ENCODE measurements at places on chromosomes 1 and 21. TPM values are rescaled to one million over a fixed set of nuclear protein-coding genes. Genes with fewer than 3 reads are reported as not detected.

The AGRN gene
- total RNA-seq: 186 TPM

DNA sequence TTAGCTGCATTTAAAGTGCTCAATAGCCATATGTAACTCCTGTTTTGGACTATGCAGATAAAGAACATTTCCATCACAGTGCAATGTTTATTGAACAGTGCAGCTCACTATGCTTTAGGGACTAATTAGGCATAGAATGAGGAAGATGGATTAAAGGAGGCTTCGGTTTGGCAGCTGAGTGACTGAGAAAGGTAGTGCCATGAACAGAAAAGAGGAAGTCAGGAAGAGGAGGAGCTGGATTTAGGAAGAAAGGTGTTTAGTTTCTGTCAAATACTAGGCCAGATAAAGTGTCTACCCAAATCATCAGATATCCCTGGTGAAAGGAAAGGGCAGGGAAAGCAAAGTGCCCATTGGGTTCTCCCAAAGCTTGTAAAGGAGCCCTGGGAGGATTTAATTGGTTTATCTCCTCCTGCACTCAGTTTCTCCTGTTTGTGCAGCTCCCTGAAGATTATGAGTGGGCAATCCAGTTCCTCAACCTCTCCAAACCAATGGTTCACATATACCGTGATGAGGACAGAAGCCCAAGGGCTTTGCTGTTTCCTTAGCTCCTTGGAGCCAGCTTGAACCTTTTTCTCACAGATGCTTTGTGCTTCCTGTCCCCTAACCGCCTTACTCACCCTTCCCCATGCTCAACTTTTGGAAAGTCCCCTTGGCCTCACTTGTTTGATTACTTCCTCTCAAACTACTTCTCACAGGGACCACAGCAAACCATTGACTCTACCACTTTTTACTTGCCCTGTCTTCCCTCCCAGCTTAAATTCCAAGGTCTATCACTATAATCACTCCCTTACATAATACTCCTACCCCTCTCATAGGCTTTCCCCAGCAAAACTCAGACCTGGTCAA is 3.5 kb upstream of the RAP1A start:
- no peaks in the 10 kb centered on the region for H3K27me3 ChIP-seq
- no peak overlapping the region for H3K4me3 ChIP-seq
- H3K27ac ChIP-seq: no peak overlapping the region
- DNase-seq: no peak

- no peak overlapping the region for H3K4me3 ChIP-seq
- peaks cover 82% of the 10 kb centered on the region for H3K4me1 ChIP-seq
- no peak overlapping the region for H3K27ac ChIP-seq
- H3K36me3 ChIP-seq: peaks cover 12% of the 10 kb centered on the region
- H3K27me3 ChIP-seq: peaks cover 3% of the 10 kb centered on the region
Measured at GRCh38 chr21:34197561-34197960, 124.2 kb downstream of the MRPS6 start.

- H3K36me3 ChIP-seq: peaks cover 23% of the 10 kb centered on the region
- H3K27me3 ChIP-seq: no peaks in the 10 kb centered on the region
- H3K4me3 ChIP-seq: no peak overlapping the region
- no peak for DNase-seq
- H3K4me1 ChIP-seq: peaks cover 3% of the 10 kb centered on the region
- no peak overlapping the region for H3K27ac ChIP-seq
Measured at GRCh38 chr21:28333578-28334075, 659.0 kb downstream of the LTN1 start.

The SGIP1 gene
- total RNA-seq: 3.2 TPM

- H3K27me3 ChIP-seq: no peaks in the 10 kb centered on the region
- no peak overlapping the region for H3K4me3 ChIP-seq
- H3K4me1 ChIP-seq: peaks cover 31% of the 10 kb centered on the region
- DNase-seq: peak; percentile 16
- peaks cover 3% of the 10 kb centered on the region for H3K36me3 ChIP-seq
Measured at GRCh38 chr1:103250441-103250861, 142.1 kb upstream of the COL11A1 start.

DNA sequence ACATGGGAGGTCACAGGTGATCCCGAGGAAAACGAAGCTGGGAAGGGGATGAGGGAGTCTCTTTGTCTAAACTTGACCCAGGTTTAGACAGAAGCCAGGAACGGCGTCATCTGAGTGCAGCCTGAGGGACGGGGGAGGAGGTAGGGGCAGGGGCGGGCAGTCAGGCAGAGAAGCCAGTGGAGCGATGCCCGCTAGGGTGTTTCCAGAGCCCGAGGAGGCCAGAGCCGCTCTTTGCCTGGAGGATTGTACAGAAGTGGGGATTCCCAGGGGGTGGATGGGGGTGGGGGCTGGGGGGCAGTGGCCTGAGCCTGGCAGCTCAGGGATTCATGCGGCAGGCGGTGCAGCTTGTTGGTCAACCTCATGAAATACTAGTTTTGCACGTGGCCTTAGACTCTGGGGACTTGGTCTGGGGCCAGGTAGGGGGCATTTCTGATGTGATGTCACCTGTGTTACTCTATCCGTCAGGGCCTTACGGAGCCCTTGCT is 58.4 kb downstream of the VPS26C start:
- H3K36me3 ChIP-seq: peaks cover 8% of the 10 kb centered on the region
- peaks cover 2% of the 10 kb centered on the region for H3K4me1 ChIP-seq
- no peak overlapping the region for H3K27ac ChIP-seq
- no peak for DNase-seq
- no peaks in the 10 kb centered on the region for H3K27me3 ChIP-seq

GRCh38 chr21:37724201-37724600 is 192.1 kb downstream of the KCNJ6 start:
- H3K36me3 ChIP-seq: no peaks in the 10 kb centered on the region
- H3K4me1 ChIP-seq: no peaks in the 10 kb centered on the region
- no peaks in the 10 kb centered on the region for H3K27me3 ChIP-seq

The THEMIS2 gene
- 12.7 TPM for total RNA-seq

The IGSF21 gene
- 28.0 TPM for total RNA-seq

All from WTC11 (cell line).